ENCODE measurements at places on chromosomes 2 and 18. TPM values are rescaled to one million over a fixed set of nuclear protein-coding genes. Genes with fewer than 3 reads are reported as not detected.

The KANSL1L gene
- 15.6 TPM for polyA plus RNA-seq

The SLC9A4 gene
- 0.29 TPM for polyA plus RNA-seq

The NPAS2 gene
- 0.55 TPM for polyA plus RNA-seq

The FAM98A gene
- 40.8 TPM for polyA plus RNA-seq

The LYG2 gene
- not detected for polyA plus RNA-seq

The IL18R1 gene
- 0.47 TPM for polyA plus RNA-seq

The PLB1 gene
- 1.1 TPM for polyA plus RNA-seq

The GPC1 gene
- 57.8 TPM for polyA plus RNA-seq

The DGKD gene
- polyA plus RNA-seq = 44.5 TPM

The IGFBP5 gene
- polyA plus RNA-seq = 28.0 TPM

The BCL11A gene
- polyA plus RNA-seq = 20.7 TPM

The DLX2 gene
- 0.26 TPM for polyA plus RNA-seq

The SPATA3 gene
- polyA plus RNA-seq = not detected

GRCh38 chr2:229050133-229050532 lies 221.0 kb downstream of the PID1 start:
- DNase-seq = no peak

GRCh38 chr2:112093216-112093615 lies 38.1 kb downstream of the TMEM87B start:
- no peak for DNase-seq

DNA sequence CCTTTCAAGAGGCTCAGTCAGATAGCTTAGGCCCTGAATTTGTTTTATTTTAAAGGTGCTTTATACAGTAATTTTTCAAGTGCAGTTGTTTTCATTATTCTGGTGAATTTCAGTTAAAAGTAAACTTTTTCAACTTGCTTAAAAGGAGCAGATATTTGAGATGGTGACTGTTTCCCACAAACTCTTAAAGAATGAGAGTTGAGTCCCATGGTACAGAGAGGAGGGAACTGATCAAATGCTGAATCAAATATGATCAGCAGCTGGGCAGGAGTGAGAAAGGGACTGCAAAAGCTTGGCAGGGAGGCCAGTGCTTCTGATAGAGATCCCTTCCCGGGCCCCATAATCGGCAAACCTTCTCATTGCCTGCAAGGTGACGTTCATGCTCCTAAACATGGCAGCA lies 91.2 kb downstream of the KCNS3 start:
- no peak for DNase-seq

GRCh38 chr2:20172273-20173055 lies 52.5 kb downstream of the SDC1 start:
- no peak for DNase-seq

GRCh38 chr18:51196811-51197660 lies 445 bp downstream of the MEX3C start:
- peak; percentile 62 for DNase-seq

DNA sequence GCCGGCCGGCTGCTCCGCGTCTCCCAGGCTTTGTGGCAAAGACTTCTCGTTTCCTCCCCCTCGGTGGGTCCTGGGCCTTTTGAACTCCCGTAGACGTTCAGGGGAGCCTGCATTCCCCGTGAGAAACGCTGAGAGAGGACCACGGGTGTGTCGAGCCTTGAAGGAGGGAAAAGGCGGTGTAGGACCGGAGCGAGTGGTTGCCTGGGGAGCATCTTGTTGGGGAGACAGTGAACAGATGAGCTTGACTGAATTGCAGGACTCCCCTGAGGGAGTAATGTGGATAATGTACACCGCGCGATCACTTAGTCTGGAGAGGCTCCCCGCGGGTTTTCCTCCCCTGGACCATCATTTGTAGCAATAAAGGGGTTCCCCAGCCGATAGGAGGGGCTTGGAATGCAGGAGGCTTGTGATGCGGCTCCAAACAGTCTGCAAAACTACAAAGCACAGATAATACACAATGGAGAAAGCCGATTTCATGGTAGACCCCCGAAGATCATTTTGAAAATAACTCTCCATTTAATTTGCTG lies 769 bp downstream of the ALMS1 start:
- DNase-seq = no peak

DNA sequence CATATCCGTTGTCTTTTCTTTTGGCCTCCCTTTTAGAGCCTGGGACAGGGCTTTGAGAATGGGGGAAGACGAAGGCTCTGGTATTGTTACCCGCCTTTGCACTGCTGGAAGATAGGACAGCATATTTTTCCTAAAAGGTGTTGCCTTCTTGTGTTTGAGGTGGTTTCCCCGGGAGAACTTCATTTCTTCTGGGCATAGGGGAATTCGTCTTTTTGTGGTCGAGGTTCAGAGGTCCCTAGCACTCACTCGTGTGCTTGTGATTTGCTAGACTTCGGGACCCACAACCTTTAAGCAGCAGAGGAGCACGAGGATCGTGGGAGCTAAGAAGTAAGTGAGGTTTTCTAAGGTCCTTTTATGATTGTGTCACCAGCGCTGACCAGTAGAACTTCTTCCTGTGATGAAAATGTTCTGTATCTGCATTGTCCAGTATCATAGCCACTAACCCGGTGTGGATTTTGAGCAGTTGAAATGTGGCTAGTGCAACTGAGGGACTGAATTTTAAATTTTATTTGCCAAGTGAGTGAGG lies 611 bp downstream of the ZNF512 start:
- no peak for DNase-seq

GRCh38 chr2:211900000-211900399 lies 638.6 kb downstream of the ERBB4 start:
- no peak for DNase-seq

GRCh38 chr2:179711375-179711774 lies 150.0 kb downstream of the ZNF385B start:
- DNase-seq = no peak

DNA sequence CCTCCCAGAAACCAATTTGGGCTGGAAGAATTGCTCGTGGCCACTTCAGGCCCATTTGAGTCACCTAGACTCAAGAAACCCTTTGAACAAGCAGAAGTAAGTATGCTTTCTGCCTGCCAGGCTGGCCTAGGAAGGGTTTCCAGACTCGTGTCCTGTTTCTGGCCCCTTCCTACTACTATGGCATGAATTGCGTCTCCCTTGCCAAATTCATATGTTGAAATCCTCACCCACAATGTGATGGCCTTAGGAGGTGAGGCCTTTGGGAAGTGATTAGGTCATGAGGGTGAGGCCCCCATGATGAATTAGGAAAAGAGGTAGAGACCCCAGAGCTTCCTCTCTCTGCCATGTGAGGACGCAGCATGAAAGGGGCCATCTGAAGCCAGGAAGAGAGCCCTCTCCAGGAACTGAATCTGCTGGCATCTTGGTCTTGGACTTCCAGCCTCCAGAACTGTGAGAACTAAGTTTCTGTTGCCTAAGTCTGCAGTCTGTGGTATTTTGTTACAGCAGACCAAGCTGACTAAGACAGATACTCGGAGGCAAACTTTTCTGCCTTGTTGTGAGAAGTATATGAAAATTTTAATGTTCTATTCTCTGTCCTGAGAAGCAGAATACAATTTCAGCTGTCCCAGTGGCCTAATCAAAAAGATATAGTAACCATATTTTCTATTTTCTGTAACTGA lies 13.1 kb downstream of the GPR45 start:
- DNase-seq = no peak

DNA sequence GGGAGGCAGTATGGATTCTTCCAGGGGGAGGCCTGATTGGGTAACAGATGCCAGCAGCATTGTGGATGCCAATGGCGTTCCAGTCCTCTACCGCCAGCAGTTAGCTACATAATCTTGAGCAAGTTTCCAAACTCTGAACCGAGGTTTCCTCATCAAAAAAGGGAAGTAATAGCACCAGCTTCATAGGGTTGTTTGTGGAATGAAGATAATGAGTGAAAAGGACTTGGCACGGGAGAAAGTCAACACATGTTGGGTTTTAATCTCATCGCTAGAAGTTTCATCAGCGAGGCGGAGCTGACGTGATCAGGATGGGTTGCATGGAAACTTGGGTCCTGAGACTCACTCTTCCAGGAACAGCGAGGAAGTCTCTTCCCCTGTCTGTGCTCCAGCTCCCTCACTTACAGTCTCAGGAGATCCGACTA lies 266.7 kb downstream of the SH3BP4 start:
- no peak for DNase-seq

DNA sequence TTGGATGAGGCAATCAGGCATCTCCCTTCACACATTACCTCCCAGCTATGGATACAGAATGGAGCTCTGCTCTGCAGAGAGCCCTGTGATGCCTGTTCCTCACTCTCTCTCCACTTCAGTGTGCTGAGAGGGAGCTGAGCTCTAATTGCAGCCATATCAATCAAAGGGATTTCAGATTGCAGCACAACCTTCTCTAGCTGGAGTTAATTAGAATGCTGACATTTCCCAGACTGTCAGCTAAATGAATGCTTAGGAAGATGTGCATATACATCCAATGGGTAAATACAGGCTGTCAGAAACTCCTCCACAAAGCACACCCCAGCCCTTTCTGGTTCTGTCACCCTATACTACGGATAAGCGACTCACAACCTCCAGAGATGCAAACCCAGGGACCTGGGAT lies 402.6 kb downstream of the EIPR1 start:
- peak; percentile 7 for DNase-seq

- peak; percentile 57 for DNase-seq
These were observed 229.9 kb downstream of the AGPS start for GRCh38 chr2:177622521-177622920.

- DNase-seq = no peak
These were observed 305.7 kb upstream of the PKDCC start for GRCh38 chr2:41741951-41742595.

DNA sequence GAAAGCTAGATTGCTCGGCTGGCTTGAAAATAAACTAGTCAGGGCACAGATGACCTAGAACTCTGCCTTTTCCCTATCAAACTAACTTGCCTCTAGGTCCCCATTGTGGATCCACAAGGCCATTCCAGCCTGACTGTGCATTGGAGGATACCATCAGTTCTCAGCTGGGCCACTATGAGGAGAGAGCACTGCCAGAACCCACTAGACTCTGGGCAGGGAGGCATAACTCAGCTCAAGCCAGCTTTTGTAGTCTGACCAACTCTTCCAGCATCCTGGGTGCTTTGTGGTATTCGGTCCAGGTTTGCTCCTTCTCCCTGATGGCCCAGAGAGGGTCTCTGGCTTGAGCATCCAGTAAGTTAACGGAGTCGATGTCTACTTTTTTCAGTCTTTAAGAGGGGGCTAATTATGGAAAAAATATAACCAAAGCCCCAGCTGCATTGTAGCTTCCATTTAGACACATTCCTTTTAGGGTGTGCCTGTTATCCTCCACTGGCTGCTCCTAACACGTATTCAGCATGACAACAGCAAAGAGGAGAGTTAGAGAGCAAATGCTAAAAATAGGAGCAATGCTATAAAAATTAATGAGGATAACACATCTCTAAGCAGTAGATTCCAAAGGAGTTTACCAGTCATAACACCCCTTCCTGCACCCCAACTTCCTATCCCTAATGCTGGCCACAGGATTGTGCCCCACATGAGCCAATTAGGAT lies 15.2 kb downstream of the GKN2 start:
- no peak for DNase-seq

All from cardiac muscle cell (in vitro differentiated cells and primary cell).